ENCODE measurements at places on chromosomes 7 and 10.

GRCh38 chr7:130789436-130789835 lies 55.4 kb upstream of the KLF14 start:
- DNase-seq = no peak

DNA sequence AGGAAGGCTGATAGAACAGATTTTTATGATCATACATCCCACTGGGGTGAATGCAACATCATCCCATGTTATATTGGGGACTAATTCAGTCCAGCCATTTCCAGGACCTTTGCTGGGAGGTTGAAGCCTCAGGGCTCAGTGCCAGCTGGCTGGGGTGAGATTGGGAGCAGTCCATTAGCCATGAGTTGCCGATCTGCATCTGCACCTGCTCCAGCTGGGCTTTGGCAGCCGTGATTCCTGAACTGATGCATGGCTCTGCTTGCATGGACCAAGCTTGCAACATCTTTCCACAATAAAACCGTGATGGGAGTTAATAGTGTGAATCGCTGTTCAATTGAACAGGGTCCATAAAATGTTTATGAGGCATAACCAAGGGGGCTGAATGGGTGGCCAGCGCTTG lies 346.9 kb downstream of the TYW1 start:
- no peak for DNase-seq

DNA sequence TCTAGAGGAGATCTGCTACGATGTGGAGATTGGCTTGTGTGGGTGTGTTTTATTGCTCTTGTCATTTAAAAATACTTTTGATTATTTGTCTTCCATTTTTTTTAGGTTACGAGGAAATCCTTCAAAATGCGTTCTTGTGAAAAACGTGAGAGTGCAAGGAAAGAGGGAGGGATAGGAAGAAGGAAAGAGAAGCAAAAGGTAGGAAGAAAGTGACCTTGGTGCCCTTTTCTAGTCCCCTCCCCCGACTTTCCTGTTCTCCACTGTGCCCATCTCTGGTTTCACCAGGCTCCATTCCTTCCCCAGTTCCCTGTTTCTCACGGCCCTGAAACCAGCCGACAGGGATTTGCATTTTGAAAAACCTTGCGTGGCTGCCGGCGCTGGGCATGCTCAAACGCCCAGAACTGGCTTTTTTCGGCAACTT lies 506 bp upstream of the GNAI1 start:
- DNase-seq = no peak

DNA sequence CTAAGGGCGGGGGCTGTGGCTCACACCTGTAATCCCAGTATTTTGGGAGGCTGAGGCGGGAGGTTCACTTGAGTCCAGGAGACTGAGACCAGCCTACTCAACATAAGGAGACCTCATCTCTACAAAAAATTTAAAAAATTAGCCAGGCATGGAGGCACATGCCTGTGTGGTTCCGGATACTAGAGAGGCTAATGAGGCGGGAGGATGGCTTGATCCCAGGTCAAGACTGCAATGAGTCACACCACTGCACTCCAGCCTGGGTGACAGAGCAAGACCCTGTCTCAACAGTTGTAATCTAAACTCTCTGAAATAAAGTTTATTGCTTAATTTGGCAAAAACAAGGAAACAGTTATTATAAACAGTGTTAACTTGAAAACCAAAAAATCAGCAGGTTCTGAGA lies 123.3 kb downstream of the USP6NL start:
- DNase-seq = no peak

DNA sequence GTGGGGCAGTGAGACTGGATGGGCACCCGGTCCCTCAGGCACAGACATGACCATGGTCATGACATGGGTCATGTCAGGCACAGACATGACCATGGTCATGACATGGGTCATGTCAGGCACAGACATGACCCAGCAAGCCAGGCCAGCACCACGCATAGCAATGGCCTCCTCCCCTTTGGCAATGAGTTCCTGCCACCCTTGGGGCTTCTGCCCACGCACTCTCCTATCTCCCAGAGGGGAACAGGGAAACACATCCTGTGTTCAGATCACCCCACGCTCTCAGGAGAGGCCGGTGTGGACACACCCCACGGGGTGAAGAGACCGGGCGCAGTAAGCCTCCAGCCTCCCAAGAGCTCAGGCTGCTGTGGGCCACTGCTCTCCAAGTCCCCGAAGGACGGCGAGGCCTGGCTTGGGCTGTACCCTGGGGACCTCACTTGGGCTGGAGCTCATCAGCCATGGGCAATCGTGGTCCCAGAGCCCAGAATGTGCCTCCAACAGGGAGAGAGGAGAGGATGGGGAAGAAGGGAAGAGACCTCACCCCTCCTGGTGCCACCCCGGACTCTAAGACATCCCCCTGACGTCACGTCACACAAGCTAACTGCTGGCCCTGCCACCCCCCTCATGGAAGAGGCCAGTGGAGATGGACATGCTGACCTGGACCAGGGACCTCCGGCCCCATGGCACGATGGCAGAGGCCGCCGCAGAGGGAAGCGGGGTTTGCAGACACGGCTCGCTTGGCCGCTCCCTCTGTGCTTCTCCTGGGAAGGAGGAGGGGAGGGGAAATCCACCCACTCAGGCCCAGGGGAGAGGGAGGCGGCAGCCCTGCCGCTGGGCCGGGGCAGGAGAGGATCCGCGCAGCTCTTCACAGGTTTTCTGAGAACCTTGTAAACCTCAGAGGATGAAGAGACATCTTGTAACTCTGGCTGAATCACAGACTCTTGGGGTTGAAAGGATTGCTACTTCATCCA lies 269.6 kb downstream of the ELFN1 start:
- peak; percentile 36 for DNase-seq

GRCh38 chr10:12780634-12781601 lies 220.6 kb downstream of the CCDC3 start:
- no peak for DNase-seq

- no peak for DNase-seq
These were observed 52.9 kb downstream of the AUTS2 start for GRCh38 chr7:69651101-69651590.

DNA sequence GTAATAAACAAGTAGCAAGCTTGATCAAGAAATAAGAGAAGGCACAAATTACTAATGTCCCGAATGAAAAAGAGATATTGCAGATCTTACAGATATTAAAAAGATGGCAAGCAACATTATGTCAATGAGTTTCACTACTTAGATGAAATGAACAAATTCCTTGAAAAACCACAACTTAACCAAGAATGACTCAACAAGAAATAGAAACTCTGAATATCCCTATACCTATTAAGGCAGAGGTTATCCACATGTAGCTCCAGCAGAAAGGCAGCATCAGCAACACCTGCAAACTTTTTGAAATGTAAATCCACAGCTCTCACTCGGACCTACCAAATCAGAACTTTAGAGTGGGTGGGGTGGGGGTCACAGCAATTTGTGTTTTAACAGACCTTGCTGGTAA lies 33.6 kb downstream of the PDE1C start:
- no peak for DNase-seq

GRCh38 chr10:50417486-50417885 lies 166.2 kb upstream of the ASAH2 start:
- no peak for DNase-seq

DNA sequence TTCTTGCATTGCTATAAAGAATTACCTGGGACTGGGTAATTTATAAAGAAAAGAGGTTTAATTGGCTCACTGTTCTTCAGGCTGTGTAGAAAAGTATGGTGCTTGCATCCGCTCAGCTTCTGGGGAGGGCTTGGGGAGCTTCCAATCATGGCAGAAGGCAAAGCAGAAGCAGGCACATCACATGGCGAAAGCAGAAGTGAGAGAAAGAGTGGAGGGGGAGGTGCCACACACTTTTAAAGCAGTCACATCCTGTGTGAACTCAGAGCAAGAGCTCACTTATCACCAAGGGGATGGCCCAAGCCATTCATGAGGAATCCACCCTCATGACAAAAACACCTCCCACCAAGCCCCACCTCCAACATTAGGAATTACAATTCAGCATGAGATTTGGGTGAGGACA lies 303.5 kb downstream of the OTUD1 start:
- no peak for DNase-seq

Measured in stimulated activated CD4-positive, alpha-beta T cell treated with anti-CD3 and anti-CD28 coated beads, Interleukin-4, amount 100 ng/mL, for 1 hour (primary cell).